ENCODE measurements at places on chromosomes 7 and 10.

DNA sequence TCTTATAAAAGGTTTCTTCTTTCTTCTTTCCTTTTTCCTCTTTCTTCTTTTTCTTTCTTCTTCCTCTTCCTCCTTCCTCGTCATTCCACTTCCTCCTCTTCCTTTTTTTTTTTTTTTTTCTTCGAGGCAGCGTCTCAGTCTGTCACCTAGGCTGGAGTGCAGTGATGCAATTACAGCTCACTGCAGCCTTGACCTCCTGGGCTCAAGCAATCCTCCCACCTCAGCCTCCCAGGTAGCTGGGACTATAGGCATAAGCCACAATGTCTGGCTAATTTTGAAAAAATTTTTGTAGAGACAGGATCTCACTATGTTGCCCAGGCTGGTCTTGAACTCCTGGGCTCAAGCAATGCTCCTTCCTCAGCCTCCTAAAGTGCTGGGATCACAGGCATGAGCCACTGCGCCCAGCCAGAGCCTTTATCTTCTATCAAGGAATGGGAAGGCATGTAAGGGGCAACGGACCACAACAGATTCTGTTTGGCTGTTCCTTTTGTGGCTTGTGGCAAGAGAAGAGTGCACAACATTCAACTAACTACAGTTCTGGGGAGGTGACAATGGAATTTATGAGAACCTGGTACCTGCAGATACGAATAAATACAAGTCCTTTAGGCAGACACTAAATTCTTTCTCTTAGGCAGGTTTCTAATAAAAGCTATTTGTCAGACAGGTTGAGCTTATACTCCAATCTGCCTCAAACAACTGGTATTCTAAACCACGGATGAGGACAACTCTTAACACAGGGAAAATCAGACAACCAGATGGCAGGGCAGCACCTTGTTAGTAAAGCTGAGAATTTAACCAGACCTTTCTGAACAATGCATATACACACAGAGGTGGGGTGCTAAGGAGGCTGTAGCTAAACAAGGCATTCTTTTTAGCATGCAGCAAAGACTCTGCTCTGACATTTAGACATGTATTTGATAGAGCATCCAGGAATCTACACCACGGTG, 100.3 kb downstream of the DOCK4 start:
- DNase-seq: no peak

- no peak for DNase-seq
These were observed 31.7 kb upstream of the DNMBP start for GRCh38 chr10:100041306-100042002.

- DNase-seq: no peak
These were observed 11.6 kb upstream of the NKX2-3 start for GRCh38 chr10:99520847-99521764.

- DNase-seq: no peak
These were observed 606.0 kb downstream of the INHBA start for GRCh38 chr7:41096917-41097316.

DNA sequence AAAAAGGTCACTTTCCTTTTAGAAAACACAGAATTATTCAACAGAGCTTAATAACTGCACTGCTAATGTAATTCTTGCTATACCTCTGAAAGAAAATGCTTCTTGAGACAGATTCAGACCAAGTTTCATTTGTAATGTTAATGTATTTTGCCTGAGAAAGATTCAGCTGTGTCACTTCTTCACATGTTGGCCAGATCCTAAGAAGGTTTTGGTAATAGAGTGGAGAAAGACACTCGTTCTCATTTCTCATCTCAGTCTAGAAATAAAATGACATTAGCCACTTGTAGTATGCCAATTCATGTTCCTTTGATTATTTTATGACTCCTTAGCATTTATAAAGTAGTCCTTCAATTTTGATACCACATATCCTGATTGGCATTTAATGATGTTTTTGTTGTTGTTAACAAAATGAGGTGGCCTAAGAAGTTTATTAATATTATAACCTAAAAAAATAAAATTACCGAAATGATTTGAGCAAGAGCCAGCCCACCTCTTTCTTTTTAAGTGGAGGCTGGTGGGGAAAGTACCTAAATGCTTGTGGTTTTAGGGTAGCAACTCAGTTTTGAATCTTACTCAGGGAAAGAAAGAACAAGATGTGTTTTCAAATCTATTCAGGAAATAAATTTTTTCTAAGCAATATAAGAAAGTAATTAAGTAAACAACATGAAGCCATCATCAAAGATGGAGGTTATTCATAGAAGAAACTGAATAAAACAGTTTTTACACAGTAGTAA, 16.4 kb upstream of the ELAPOR2 start:
- no peak for DNase-seq

DNA sequence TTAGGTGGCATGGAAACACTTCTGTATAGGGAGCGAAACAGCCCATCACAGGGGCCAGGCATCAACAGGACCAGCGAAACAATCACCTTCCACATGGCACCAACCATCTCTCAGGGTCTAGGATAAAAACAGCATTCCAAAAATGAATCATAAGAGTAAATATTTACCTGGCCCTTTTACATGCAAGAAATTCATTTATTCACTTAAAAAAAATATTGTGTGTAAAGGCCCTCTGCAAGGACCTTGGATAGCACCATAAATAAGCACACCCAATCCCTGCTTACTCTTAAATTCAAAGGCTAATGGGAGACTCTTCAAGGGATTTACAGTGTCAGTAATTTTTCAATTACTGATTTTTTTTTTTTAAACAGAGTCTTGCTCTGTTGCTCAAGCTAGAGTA, 25.4 kb downstream of the CPVL start:
- DNase-seq: no peak

GRCh38 chr7:135683609-135684008, 21.3 kb downstream of the STMP1 start:
- no peak for DNase-seq

DNA sequence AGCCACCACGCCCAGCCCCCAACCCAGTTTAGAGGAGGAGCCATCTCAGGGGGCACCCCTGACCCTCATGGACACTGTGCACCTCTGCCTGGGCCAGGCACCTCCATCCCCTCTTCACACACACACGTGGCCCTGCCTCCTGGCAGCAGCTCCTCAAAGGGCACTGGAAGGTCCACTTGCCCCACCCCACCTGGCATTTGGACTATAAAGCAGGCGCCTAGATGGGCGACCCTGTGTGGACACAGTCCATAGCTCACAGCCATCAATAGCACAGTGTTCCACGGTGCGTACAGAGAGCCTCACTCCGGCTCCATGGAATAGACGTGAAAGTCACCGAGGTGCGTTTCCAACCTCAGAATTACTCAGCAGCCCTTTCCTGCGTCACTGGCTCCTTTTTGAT, 41.0 kb downstream of the FKBP6 start:
- no peak for DNase-seq

GRCh38 chr10:2494399-2494798, 572.9 kb upstream of the PFKP start:
- no peak for DNase-seq

GRCh38 chr10:71964098-71964742, at the start of gene CHST3:
CHST3 (plus strand) TSS chr10:71964395; CDS start chr10:72005843, 41,448 bp downstream.
- peak; percentile 74 for DNase-seq

DNA sequence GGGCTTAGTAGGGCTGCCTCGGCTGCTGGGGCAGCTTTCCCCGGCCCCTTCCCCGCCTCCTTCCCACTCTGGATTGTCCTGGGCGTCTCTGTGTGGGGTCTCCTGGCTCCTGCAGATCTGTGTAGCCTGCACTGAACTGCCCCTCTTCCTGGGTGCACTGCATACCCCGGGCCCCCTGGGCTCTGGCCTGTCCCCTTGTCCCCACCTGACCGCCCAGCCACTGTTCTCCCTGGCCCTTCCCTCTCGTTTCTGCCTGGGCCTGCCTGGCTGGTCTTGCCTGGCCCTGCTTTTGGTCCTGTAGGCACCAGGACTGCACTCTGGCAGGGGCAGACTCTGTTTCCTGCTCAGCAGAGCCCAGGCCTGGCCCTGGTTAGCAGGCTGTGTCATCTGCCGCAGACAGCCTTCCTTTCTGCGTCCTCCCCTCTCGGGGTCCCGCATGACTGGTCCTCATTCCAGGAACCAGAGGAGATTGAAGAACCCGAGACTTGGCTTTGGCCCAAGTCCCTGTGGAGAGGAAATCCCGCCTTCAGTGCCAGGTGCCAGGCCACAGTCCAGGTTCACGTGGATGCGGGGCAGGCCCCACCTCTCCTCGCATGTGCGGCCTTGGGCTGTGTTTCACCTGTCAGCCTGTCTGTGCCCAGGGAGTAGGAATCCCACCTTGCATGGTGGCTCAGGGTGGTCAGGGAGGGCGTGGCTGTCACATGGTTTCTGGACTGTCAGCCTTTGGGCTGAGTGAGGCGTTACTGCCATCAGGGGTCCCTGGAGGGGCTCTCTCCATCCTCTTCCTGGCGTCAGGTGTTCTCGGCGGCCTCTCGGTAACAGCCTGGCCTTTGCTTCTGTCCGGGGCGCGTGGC, 9.2 kb downstream of the INPP5A start:
- no peak for DNase-seq

GRCh38 chr10:126469692-126470091, 81.4 kb upstream of the ADAM12 start:
- no peak for DNase-seq

- DNase-seq: no peak
These were observed 656.3 kb upstream of the CELF2 start for GRCh38 chr10:10361301-10361885.

GRCh38 chr7:120793213-120793936, 64.6 kb downstream of the TSPAN12 start:
- DNase-seq: no peak

DNA sequence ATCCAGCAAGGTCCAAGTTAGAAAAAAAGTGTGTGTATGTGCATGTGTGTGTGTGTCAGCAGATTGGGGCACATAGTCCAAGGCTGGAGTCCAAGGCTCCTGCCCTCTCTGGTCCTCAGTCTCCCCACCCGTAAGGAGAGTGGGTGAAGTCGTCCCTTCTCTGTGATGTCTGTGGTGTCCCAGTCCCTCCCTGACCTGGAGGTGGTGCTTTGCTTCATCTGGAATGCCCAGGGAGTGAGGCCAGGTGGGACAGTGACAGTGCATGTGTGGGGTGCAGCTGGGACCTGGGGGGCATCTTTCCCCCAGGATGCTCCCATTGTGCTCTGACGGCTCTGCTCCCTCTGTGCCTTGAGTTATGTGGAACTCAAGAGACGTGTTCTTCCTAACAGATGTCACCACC, 18.0 kb downstream of the AQP1 start:
- DNase-seq: no peak

DNA sequence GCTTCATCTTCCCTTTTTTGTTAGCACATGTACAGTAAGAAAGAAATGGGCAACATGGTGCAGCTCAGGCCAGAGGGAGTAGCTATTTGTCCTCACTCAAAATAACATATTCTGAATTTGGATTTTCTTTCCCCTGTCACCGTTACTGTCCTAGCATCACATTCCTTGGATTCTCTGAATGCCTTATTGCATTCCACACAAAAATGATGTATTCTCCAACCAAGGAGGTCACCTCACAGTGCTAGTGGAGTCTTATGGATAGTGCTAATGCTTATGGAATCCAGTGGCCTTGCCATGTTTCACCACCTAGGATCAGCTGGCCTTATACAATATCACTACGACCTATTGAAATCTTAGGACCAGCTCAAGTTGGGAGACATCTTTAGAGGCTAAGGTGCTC, 7.2 kb downstream of the PRSS58 start:
- no peak for DNase-seq

DNA sequence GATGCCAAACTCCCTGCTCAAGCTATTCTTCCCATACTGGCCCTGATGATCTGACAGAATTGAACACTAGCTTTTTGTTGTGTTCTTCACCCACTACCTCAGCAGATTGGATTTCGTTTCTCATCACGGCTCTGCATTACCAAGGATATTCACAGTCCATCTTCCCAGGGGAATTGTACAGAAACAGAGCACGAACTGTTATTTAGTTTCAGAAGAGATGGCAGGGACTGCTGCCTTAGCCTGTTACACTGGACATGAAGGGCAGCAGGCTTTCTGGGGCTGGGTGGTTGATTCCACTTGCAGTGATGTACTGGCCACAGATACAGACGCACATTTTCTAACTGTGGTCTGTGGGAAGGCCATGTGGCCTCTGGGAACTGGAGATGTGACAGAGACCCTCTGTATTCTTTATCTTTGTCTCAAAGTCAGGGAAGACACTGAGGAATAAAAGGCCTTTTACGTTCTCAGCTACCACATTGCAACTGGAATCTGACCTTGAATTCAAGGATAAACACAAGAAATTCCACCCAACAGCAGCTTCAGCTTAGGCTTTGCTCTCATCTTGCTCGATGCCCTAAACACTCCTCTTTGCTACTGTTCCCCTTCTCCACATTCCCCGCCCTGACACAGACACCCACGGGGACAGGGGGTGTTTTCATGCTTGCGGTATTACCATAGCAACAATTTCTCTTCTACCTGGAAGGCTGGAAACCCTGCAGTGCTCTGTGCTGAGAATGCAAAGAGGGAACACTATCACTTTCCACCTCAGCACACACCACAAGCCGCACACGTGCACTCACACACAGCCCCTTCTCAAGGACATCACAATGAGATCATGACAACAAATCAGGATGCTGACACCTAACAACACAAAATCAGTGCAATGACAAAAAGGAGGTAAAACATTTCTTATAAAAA, 81.7 kb downstream of the RNF216 start:
- DNase-seq: no peak

- no peak for DNase-seq
These were observed 232.4 kb downstream of the VTI1A start for GRCh38 chr10:112679392-112679791.

DNA sequence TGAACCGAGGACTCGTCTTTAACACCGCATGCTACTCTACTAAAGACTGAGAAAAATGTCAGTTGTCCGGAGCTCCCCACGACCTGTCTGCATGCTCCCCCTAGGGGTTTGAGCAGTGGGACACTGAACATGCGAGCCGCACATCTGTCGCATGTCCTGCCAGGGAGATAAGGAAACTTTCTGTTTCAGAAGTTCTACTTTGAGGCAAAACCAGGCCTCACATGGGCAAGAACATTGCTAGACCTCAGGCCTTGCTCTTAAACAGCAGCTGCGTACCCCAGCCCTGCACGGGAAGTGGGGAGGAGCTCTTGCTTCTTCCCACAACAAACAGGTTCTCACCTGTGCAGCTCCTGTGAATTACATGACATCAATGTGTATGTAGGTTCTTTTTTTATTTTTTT, 30.3 kb upstream of the HERPUD2 start:
- no peak for DNase-seq

GRCh38 chr10:125060826-125061556, 99.4 kb downstream of the CTBP2 start:
- peak; percentile 91 for DNase-seq

GRCh38 chr7:17934612-17935240, 5.6 kb downstream of the SNX13 start:
- DNase-seq: no peak

- no peak for DNase-seq
These were observed 20.5 kb upstream of the GNAI1 start for GRCh38 chr7:80114159-80114558.

- peak; percentile 18 for DNase-seq
These were observed 36.8 kb upstream of the CDC14C start for GRCh38 chr7:48887500-48887899.

GRCh38 chr7:112819536-112819935, 29.3 kb upstream of the TMEM168 start:
- DNase-seq: no peak

GRCh38 chr7:134752006-134752760, 27.3 kb upstream of the CALD1 start:
- DNase-seq: no peak
